Bronchus fibroblast of lung (primary cell): ENCODE measurements at places on chromosomes 7 and 10. TPM values are rescaled to one million over a fixed set of nuclear protein-coding genes. Genes with fewer than 3 reads are reported as not detected.

MRLN gene
- not detected in 2 replicates for total RNA-seq

FAM24B gene
- 2.0 and 4.5 TPM in 2 replicates for total RNA-seq

SLC13A1 gene
- not detected in 2 replicates for total RNA-seq

ZNF736 gene
- 1.9 and 3.0 TPM in 2 replicates for total RNA-seq

NPC1L1 gene
- not detected in 2 replicates for total RNA-seq

LIPF gene
- not detected in 2 replicates for total RNA-seq

LRRD1 gene
- 0.17 TPM in 1 of 2 replicates, not detected in the other for total RNA-seq

PDE1C gene
- total RNA-seq, result 2.9 and 3.0 TPM in 2 replicates
